Mesothelial cell of epicardium (in vitro differentiated cells): ENCODE measurements at places on chromosomes 5 and 9. TPM values are rescaled to one million over a fixed set of nuclear protein-coding genes. Genes with fewer than 3 reads are reported as not detected.

Gene SPINK13
- not detected in 3 replicates for total RNA-seq

Gene SGCD
- total RNA-seq, result 4.9 to 5.5 TPM (median 5.3 TPM) in 3 replicates

Gene SDHA
- 83.4 to 86.3 TPM (median 85.9 TPM) in 3 replicates for total RNA-seq

Gene SPATA31D4
- total RNA-seq, result not detected in 3 replicates

Gene PCDHGA2
- 0.11 to 0.33 TPM (median 0.32 TPM) in 3 replicates for total RNA-seq

Gene TAS2R1
- not detected in 3 replicates for total RNA-seq

Gene CDKN2A
- total RNA-seq, result 79.5 to 88.5 TPM (median 86.1 TPM) in 3 replicates

Gene STPG3
- total RNA-seq, result 0.18 to 0.29 TPM in 2 of 3 replicates, not detected in the other

Gene CDKN2B
- total RNA-seq, result 40.3 to 47.6 TPM (median 45.2 TPM) in 3 replicates

Gene CNTNAP3B
- 5.2 to 5.6 TPM (median 5.6 TPM) in 3 replicates for total RNA-seq

Gene INSL6
- total RNA-seq, result not detected in 3 replicates

Gene GLRA1
- not detected in 3 replicates for total RNA-seq

Gene CRHBP
- total RNA-seq, result 5.3 to 10.7 TPM (median 8.0 TPM) in 3 replicates

Gene POU5F2
- total RNA-seq, result 1.7 to 1.9 TPM (median 1.7 TPM) in 3 replicates

Gene NOXA1
- total RNA-seq, result 19.9 to 22.1 TPM (median 21.4 TPM) in 3 replicates

Gene CATSPER3
- 1.1 to 1.5 TPM (median 1.4 TPM) in 3 replicates for total RNA-seq

Gene CFAP77
- 0.23 TPM in 1 of 3 replicates, not detected in the others for total RNA-seq

Gene FAM151B
- total RNA-seq, result 1.5 to 2.3 TPM (median 1.9 TPM) in 3 replicates

Gene GBGT1
- 29.1 to 32.8 TPM (median 31.8 TPM) in 3 replicates for total RNA-seq

Gene P4HA2
- total RNA-seq, result 66.3 to 68.7 TPM (median 66.9 TPM) in 3 replicates
